ENCODE measurements at places on chromosomes 12 and 14.

DNA sequence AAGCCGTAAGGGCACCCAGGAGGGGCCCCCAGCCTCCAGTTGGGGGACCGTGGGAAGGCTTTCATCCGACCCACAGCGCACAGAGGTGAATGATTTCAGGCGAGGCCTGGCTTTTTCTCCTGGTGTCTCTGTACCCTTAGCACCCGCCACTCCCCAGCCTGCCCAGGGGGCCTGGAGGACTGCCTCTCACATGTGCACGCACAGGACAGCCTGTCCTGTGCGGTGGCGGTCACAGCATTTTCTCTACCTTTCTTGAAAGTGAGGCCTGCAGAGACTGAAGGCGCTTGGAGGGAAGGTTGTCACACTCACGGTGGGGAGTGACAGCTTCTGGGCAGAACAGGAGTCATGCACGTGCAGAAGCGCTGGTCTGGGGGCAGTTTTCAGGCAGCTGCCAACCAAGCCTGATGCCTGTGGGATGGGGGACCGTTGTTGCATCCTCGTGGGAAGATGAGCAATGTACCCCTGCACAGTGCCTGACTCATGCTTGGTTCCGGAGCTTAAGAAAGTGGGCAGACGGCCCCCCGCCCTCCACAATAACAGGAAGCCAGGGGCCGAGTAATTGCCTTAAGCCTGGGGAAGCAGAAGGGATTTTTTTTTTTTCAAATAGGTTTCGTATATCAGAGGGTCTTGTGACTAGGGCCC, 148.1 kb downstream of the TSPAN9 start:
- DNase-seq, result peak; percentile 83

DNA sequence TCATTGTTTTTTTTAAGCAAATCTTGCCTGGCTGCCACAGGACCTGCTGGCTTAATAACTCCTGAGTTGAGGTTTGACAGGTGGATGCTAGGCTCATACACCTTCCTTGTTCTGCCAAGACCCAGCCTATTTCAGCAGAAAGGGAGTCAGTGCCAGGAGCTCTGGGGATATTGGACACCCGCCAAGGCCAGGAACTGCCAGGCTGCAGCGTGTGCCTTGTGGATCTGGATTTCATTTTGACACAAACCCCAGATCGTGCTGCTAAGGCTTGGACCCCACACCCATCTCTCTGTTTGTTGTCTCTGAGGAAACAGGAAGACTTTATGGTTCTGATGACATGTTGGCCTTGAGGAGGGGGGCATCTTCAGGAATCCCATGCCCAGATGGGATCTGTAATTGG, 44.4 kb upstream of the PRIMA1 start:
- no peak for DNase-seq

GRCh38 chr12:70070494-70071007, 172.7 kb upstream of the CNOT2 start:
- DNase-seq, result no peak

- DNase-seq, result no peak
Observed at GRCh38 chr12:77035226-77035625, 30.1 kb downstream of the E2F7 start.

- no peak for DNase-seq
Observed at GRCh38 chr14:103128631-103129300, 5.5 kb downstream of the TNFAIP2 start.

DNA sequence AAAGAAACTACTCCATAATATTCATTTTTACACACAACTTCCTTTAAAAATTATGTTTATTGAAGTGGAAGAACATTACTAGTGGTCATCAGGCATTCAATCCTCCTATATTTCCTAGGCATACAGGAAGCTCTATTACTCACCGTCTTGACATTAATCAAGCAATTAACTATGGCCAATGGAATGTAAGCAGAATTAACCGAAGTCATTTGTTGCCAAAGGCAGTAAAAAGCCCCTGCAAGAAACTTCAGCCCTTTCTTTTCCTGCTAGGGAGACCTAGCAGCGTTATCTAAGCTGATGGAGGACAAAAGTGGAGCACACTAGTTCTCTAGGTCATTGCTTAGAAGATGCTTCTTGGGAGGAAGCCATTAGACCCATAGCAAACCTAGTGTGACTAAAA, 399.6 kb downstream of the KCNH5 start:
- DNase-seq, result no peak

- DNase-seq, result no peak
Observed at GRCh38 chr14:71169861-71170260, 262.6 kb downstream of the PCNX1 start.

DNA sequence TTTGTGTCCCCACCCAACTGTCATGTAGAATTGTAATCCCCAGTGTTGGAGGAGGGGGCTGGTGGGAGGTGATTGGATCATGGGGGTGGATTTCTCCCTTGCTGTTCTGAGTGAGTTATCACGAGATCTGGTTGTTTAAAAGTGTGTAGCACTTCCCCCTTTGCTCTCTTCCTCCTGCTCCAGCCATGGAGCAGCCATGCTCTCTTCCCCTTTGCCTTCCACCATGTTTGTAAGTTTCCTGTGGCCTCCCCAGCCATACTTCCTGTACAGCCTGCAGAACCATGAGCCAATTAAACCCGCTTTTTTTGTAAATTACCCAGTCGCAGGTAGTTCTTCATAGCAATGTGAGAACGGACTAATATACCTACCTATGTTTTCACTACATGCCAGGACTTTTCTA, 2.6 kb upstream of the POC1B start:
- peak; percentile 61 for DNase-seq

DNA sequence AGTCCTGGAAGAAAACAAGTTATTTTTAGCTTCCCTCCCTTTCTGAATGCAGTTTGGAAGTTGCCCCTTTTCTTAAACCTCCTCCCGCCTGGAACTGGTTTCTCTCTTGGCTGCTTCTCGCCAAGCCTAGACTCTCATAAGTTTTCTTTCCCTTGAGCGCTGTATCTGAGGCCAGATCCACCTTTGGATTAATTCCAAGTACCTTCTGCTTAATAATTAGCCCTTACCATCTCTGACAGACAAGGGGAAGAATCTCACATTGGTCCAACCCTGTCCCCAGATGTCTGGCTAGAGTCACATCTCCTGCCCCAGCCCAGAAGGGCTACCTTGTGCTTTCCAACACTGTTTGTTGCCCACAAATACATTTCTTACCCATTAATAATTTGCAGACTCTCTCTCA, 161.8 kb upstream of the RGS6 start:
- DNase-seq, result no peak

GRCh38 chr12:106171117-106171750, 32.5 kb upstream of the NUAK1 start:
- no peak for DNase-seq
